ENCODE measurements at places on chromosomes 2 and 18.
A peak's percentile ranks its signal among the peaks of the same experiment; 100 is the strongest.

DNA sequence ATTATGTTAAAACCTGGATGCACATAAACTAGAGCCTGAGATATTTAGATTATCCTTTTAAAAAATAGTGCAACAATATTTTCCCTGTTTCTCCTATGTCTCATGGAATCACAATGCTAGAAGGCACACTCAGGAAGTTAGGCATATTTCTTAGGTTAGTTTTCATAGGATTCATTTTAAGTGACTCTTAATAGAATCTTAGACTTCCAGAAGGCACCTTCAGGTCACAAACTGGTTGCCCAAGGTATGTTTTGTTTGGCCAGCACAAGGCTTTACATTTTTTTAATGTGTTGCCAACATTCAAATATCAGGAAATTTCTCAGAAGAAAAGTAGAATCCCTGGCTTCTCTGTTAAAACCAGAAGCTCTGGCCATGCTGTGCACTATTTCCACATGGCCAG, 129.3 kb downstream of the LNPK start:
- DNase-seq = no peak

DNA sequence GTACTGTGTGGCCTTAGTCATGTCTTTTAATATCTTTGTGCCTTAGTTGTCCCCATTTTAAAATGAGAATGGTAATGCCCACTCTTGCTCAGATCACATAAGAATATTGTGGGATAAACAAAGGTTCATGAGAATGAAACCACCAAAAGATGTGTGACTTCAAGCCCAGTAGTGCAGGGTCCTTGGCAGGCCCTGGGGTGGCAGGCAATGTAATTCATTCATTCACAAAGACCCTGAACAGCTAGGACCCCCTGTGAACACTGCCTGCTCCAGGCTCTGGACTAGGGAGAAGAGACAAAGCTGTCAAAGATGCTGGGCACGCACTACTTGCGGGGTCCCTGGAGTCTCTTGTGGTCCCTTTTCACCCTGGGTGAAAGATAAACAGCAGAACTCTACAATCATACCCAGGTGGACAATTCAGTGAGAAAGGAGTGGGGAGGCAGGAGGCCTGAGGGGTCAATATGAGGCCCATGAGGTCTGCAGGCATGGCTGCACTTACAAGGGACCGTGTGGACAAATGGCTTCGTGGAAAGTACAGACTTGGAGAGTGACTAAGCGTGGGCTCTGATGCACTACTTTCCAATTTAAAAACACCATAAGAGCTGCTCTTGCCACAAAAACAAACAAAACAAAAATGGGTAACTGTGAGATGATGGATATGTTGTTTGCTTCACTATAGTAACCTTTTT, 136.1 kb downstream of the SMAD7 start:
- no peak for DNase-seq

DNA sequence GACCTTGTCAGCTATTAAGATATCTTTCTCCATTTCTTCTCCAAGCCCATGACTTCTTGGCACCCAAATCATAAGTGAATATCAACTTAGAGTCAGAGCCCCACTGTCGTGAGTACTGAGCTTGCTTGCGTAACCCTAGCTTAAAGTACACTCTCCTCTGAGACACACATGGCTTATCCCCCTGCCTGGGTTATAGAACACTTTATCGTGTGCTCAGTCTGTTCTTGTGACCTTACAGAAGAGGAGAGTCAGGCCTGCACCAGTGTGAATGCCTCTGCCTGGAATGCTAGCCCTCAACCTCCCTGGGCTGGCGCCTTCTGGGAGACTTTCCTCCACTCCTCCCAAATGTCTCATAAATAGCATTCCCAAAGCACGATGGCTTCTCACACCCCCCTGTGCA, 79.3 kb downstream of the CEP192 start:
- no peak for DNase-seq

- peak; percentile 32 for DNase-seq
Measured at GRCh38 chr18:23259701-23260681, 124.7 kb downstream of the CABLES1 start.

DNA sequence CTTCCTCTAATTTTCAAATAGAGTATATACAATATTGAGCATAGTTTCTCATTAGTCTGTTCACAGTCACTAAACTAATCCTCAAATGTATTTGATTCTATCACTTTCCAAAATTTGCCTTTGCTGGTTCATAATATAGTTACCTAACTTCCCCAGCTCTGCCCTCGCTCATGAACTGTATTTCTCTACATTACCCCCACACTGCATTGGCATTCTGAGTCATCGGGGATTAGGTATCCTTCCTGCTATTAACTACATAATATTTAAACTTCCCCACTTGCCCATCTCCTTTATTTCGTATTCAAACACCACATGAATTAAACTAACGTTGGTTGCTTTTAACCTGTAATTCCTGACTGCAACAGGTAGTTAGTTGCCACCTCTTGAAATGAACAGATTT, 14.8 kb upstream of the CLASP1 start:
- DNase-seq = no peak

GRCh38 chr18:21084511-21085078, 27.0 kb downstream of the ROCK1 start:
- DNase-seq = no peak

- DNase-seq = no peak
Measured at GRCh38 chr18:74139888-74140287, 7.7 kb downstream of the FBXO15 start.

DNA sequence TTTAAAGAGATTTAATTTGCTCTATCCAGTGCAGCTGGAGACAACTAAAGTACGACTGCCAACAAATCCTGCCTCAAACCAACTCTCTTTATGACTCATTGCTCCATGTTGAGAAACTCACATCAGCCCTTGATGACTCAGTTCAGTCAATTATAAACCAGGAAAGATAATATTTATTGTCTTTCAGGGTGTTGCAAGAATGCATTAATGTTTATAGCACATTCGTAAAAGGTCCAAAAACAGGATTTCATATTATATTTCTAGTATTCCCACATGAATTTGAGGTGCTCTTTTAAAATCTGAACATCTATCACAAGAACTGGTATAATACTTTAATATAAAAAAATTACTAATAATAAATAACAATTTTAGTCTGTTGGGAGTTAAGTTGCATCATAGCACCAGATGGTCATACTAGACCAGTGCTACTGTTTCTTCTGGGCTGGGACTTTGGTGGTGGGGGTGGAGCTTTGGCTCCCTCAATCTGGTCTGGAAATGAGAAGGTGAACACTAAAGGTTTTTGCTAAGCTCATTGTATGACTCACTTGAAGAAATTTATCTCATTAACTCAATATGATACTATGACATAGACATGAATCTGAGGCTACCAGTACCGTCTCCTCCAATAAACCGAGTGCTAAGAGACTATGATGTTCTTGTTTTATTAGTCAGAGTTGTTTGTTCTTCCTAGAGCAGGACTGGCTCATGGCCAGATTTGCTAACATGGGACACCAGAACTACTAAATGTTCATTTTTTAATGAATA, 26.6 kb upstream of the MAP3K20 start:
- DNase-seq = no peak

DNA sequence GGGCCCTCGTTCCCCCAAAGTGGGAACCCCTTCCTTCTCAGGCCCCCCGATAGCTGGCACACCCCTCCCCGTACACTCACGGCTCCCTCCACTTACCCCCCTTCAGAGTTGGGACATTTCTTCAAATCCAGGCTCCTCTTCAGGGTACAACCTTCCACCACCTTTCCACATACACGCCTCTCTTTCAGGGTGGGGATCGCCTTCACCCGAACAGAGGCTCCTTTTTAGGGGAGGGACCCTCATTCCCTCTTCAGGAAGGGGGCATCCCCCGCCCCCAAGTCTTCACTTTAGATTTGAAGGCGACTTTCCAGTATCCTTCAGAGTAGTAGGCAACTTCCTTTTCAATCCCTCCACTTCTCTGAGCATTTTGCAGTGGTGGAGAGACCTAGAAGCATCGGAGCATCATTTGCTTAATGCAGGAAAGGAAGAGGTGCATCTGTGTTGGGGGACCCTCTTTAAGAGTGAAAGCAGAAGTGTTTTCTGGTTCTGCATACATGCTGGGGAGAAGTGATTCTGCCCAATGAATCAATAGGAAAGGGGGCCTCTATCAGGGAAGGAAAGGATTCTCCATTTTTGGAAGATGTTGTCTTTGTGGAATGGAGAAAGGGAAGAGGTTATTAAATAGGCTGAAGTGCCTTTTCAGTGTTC, 845 bp downstream of the EML4 start:
- DNase-seq = no peak

DNA sequence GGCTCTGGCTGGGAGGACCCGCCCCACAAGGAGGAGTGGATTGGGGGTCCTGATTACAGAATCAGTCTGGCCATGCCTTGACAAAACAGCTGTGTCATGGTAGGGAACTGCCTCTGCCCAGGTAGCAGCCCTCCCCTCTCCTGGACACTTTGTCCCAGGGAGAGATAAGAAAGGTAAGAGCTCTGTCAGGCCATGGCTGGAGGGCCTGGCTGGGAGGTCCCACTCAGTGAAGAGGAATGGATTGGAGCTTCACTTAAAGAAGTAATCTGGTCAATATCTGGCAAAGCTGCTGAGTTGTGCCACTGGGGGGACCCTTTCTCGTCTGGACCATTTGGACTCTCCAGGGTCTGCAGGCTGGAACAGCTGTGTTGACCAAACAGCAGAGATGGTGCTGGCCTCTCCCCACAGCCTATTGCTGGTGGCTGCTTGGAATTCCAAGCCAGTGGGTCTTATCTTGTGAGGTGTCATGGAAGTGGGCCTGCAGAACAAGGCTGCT, 75.4 kb downstream of the EPC2 start:
- no peak for DNase-seq

DNA sequence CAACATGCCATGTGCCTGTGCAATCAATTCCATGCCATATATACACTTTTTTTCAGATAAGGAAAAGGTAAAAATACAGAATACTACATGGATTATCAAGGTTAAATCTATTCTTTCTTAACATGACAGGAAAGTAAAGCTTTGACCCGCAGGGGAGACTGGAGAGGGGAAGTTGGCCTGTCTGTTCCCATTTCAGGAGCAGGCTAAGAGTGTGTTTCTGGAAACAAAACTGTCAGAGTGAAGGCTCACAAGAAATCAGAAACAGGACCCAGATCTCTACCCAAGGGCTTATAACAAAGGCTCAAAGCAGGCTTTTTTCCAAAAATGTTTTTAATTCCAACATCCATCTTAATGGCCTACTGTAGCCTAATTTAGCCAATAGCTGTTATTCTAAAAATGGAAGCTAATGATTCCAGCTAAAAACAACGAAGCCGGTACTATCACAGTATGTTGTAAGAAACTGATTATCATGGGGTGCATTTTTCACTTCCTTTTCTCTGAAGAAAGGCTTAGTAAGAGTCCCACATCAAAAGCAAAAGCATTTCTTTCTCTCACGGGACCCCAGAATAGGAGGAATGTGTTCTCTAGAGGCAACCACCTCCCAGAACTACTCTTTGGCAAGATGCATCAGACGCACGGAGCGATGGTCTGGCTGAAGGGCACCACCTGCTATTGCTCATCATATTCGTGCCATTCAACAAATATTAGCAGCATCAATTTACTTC, 41.4 kb downstream of the FECH start:
- DNase-seq = no peak

DNA sequence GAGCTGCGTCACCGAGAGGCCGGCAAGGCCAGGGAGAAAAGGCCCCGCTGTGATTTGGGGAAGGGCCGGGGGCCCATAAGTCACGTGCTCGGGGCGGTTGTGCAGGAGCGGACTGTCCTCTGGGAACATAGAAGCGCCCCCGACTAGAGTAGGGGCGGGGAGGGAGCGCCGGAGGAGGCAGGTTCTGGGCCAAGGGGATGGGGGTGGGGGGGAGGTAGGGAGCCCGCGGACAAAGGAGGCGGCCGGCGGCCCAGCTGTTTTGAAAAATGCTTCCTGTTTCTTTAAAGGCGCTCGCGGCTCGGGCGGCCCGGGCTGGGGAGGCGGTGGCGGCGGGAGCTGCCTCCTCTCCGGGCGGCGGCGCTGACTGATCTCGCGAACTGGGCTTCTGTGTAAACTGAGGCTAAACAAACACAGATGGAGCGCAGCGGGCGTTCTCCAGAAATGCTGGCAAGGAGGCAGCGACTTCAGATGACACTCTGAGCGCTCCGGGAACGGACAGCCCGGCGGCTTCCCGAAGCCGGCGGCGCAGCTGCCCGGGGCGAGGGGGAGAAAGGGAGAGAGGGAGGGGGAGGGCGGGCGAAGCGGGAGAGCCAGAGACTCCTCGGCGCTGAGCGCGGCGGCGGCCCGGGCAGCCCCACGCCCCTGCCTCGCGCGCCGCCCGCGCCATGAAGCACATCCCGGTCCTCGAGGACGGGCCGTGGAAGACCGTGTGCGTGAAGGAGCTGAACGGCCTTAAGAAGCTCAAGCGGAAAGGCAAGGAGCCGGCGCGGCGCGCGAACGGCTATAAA, at the start of gene ATOH8:
Gene ATOH8, plus strand, starts transcription at position 467 of the 788 bp plus-strand sequence. Its CDS starts 199 bp downstream, at position 666.
- peak; percentile 20 for DNase-seq

- DNase-seq = no peak
Measured at GRCh38 chr18:51426996-51427395, 229.5 kb upstream of the MEX3C start.

- no peak for DNase-seq
Measured at GRCh38 chr2:226813148-226813701, 13.6 kb upstream of the IRS1 start.

- no peak for DNase-seq
Measured at GRCh38 chr2:172047566-172048507, 37.5 kb upstream of the DLX1 start.

GRCh38 chr2:56713978-56714377, 530.2 kb downstream of the CCDC85A start:
- no peak for DNase-seq

DNA sequence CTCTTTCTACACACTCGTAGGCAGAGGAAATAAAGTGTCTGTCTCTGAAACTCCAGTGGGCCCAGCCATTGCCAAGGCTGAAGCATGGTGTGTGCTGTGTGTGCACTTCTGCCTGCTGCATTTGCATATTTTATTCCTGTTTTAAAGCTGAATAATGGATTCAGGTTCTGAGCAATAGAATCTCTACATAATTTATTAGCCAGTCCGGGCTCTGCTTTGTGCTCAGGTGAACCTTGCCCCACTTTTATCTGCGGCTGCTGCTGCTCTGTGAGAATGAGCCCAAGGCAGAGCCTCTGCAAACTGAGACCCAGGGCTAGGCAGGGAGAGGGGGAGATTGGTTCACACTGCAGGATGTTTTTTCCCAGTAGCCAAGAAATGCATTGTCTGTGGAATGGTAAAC, 64.6 kb upstream of the SH3BP4 start:
- DNase-seq = no peak

DNA sequence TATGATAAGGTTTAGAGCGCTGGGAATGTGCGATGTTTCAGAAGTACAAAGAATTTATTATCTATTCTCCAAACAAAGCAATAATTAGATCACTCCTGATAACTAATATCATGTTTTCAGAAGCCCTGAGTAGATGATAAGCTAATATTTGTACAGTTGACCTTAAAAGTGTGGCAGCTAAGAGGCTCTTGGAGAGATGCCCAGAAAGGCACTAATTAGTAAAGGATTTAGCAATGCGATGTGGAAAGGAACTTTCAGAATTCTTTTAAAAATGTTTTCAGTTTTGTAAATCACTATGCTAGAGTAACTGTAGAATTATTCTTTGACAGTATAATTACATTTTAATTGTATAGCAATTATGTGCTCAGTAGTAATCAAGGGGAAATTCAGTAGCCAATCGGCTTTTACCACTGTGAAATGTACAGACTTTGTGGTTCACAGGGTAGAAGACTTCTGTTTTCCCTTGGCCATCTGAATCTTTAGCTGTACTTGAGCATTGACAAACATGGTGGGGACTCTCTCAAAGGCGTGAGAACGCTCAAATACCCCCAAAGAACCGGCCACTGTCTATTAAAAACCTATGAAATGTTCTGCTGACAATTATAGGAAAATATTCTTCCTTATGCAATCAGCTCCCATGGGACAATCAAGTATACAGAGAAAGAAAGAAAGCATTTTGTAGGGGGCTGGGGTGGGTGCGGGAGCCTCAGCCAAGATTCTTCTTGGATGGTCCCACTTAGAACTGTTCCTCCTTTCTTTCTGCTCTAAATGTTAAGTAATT, 262.8 kb upstream of the AGAP1 start:
- DNase-seq = peak; percentile 18
